ENCODE measurements at places on chromosomes 6 and 20.
A peak's percentile ranks its signal among the peaks of the same experiment; 100 is the strongest.

- DNase-seq = no peak
Observed at GRCh38 chr20:45097485-45098102, 3.3 kb downstream of the KCNS1 start.

DNA sequence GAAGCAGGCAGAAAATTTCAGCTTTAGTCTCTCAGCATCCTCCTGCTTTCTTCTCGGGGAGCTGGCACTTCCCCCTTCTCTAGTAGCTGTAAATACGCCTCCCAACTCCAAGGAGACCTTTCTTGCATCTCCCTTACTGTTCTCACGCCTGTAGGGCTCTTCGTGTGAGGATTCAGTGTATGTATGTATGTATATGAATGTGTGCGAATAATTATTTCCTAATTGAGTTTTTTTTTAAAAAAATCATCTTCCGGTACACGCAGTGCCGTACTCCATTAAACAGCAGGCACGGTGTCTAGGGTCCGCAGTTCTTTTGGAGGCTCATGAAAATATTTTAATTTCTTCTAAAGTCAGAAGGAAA lies 85.4 kb downstream of the HFE start:
- DNase-seq = no peak

GRCh38 chr6:113495521-113495920 lies 361.6 kb upstream of the MARCKS start:
- no peak for DNase-seq

GRCh38 chr6:37109714-37110499 lies 60.0 kb upstream of the PIM1 start:
- DNase-seq = no peak

DNA sequence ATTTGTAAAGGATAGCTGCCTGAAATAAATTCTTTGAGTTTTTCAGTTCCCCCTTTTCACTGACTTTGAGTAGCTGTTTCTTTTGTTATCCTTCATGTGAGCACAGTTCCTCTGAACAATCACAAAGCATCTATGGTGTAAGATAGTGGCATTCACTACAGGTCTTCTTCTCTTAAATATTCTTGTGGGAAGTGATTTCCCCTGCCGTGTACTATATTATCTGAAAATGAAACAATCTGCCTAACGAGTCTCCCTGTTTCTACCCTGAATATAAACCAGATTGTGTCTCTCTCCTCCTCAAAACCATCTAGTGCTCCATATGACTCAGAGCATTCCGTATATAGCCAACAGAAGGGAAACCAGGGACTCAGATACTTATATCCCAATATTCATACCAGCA lies 380.1 kb upstream of the SOX4 start:
- DNase-seq = no peak

DNA sequence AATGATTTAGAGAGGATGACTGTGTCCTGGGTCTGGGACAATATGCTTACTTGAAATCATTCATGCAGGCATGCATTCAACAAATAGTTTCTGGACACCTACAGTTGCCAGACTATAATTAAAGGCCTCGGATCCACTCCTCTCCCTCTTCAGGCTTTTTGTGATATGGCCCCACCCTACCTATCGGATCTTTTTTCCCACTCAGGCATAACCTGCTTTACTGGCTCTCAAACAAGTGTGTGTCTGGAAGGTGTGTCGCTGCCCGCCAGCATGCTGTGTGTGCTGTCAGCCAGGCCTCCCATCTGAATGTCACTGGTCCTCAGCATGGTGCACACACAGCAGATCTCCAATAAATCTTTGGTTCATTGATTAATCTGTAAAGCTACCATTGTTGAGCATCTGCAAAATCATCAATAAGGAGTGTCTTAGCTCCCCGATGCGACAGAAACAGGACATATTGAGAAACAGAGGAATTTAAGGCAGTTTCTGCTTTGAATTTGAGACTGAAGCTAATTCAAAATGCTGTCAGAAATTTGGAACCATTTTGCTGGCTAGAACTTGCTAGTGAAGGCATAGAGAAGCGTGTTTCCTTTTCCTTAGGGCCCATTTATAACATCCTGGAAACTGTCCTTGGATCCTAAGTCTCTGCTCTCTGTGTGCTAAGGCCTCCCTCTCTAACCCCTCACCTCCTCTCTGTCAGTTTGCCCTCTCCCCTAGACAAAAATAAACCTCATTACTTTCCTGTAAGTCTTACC lies 23.5 kb upstream of the CCN6 start:
- no peak for DNase-seq

GRCh38 chr20:7665376-7665775 lies 274.9 kb downstream of the HAO1 start:
- DNase-seq = no peak

- no peak for DNase-seq
Observed at GRCh38 chr6:123497025-123497424, 139.7 kb downstream of the TRDN start.

GRCh38 chr20:36254076-36254475 lies 17.8 kb downstream of the AAR2 start:
- no peak for DNase-seq

DNA sequence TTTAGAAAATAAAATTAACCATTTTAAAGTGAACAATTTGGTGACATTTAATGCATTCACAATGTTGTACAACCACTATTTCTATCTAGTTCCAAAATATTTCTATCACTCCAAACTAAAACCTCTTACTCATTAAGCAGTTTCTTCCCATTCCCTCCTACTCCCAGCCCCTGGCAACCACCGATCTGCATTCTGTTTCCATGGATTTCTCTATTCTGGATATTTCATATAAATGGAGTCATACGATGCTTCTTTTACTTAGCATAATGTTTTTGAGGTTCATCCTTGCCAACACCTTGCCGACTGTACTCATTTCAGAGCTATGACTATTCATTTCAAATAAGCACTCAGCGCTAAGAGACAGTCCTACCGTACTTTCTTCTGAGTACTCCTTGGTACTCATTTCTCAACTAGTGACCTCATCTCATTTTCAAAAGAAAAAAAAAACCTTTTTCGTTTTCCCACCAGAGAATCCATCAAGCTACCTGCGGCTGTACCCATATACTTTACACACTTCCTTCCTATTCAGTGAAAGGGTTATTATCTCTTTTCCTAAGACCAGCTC lies 259.2 kb downstream of the UTRN start:
- no peak for DNase-seq

DNA sequence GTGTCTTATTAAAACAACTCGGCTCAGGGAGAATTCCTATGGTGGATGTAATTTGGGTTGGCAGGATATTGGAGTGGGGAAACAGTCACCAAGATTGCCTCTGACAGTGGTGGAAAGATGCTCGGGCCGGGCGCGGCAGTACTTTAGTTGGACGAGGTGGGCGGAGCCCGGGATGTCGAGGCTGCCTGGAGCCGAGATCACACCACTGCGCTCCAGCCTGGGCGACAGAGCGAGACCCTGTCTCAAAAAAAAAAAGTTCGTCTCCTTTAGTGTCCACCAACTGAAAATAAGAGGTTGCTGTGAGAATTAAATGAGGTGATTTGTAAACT lies 621 bp downstream of the NOL7 start:
- peak; percentile 40 for DNase-seq

DNA sequence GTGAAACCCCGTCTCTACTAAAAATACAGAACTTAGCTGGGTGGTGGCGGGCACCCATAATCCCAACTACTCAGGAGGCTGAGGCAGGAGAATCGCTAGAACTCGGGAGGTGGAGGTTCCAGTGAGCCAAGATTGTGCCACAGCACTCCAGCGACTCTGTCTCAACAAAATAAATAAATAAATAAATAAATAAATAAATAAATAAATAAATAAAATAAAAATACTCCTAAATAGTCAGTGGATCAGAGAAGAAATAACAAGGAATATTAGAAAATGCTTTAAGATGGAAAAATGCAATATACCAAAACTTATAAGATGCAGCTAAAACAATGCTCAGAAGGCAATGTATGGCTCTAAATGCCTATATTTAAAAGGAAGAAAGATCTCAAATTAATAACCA lies 39.0 kb upstream of the SASH1 start:
- DNase-seq = no peak

GRCh38 chr6:13066050-13066449 lies 262.3 kb downstream of the TBC1D7 start:
- DNase-seq = no peak

DNA sequence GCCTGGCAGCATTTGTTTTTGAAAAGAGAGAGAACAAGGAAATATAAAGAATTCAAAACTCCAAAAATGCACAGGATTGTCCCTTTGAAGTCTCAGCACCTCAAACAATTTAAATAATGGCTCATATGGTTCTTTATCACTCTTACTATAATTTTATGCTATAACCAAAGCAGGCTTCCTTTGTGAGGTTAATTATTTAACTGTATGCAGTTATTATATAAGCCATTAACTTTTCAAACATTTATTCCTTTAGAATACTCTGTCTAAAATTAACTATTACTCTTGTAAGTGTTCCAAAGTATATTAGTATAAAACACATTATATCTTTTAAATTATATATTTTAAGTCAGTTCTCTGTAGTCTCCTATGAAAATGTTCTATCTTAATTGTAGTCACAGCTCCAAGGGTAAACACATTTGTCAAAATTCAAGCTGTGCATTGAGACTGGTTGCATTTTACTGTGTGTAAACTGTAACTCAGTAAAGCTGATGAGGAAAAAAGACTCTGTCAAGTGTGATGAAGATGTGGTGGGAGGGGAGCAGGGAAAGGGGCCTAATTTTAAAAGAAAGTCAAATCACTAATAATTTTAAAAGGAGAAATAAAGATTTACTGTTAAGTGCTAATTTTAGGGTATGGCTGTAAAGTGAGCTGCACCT lies 20.0 kb upstream of the PLAGL1 start:
- no peak for DNase-seq

GRCh38 chr20:46160661-46161060 lies 42.5 kb downstream of the CD40 start:
- no peak for DNase-seq

GRCh38 chr20:53672484-53673129 lies 79.0 kb upstream of the ZNF217 start:
- no peak for DNase-seq

GRCh38 chr6:133070410-133071043 lies 170.6 kb upstream of the EYA4 start:
- no peak for DNase-seq

DNA sequence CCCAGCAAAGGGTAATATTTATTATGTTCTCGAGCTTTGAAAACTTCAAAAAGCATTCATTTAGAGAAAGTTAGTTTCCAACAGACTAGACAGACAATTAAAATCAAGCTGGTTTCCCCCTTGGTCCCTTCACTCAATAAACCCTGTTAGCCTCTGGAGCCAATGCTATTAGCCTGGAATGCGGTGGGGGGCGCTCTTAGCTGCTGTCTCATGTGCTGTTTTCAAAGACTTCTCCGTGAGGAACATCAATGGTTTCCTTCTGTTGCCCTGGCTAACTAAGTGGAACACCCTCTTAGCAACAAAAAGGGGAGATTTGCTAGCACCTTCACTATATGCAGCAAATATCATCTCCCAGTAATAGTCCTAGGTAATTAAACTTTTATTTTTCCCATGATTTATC lies 86.4 kb downstream of the LY86 start:
- DNase-seq = no peak

DNA sequence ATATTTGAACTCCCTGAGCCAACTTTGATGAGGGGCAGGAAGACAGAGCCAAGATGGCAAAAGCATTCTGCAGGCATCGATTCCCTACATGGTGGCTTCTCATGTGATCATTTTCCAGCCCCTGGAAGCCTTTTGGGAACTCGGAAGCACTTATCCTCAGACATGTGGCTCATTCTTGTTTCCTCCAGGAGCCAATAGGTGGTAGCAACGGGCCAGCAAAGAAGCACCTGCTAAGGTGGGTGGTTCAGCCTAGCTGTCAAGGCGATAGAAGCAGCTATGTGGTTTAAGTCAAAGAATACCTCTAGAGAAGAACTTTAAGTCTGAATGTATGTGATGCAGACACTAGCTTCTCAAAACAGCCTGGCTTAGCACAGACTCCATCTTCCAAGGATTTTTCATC lies 64.9 kb upstream of the PAX1 start:
- no peak for DNase-seq

DNA sequence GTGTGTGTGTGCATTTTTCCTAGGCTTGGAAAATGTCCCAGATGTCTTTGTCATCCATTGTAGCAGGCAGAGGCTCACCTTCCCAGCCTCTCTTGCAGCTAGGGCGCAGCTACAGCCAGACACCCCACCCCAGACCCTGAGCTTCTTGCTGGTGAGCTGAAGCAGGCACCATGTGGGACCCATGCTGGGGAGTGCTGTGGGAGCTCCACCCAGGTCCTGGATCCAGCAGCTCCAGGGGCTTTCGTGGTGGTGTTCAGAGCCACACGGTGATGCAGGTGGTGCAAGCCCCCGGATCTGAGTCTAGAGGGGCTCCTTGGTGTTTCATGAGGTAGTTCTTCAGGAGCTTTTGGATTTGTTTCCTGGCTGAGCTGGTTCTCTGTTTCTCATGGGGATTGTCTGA lies 56.0 kb upstream of the ZFP64 start:
- no peak for DNase-seq

DNA sequence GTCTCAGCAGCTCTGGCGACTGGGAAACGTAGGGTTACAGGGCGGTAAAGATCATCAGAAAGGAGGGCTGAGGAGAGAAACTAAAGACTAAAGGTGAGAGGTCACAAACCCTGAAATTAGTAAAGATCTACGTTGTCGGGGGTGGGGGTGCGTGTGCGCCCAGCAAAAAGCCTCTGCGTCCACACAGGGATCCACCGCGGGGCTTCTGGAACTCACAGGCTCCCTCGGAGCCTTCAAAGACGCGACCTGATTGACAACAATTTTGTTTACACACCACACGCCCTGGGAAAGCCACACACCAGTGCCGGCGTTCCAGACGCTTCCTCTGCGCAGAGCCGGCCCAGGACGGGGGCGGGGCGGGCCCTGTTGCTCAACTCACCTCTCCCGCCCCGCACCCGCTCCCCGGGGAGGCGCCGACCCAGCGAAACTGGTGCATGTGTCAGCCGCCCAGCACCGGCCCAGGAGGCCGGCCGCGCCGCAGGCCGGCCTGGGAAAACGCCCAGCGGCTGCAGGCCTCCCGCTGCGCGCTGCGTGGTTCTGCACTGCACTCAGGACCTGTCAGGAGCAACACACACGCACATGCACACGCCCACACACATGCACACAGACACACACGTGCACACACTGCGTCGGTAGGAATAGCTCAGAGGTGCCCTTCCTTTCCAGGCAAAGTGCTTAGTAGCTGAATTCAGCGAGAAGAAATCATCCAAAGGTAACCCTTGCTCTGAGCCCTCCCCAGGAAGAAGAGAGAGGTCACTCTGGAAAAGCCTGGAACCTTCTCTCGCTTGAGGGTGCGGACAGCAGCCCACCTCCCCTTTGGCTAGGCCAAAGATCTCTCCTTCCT lies 57.2 kb upstream of the ARID1B start:
- DNase-seq = peak; percentile 41

- no peak for DNase-seq
Observed at GRCh38 chr20:38098952-38099351, 65.4 kb downstream of the RPRD1B start.

DNA sequence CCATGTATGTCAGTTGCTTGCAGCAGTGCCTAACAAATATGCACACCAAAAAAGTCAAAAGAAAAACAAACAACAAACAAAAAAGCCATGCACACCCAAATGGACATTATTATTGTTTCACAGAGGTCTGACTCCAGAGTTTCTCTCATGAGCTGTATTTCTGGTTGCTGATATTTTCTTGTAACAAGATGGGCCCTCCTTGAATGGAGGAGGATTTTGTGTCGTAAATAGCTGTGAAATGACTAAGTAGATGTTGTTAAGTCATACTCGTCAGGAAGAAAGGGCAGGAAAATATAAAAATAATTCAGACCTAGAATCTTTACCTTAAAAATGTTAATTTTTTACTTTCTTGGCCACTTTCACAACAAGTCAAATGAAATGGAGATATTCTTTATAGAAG lies 96.0 kb downstream of the PLEKHG1 start:
- DNase-seq = no peak
